NCI-H1694 (cell line): ENCODE measurements at places on chromosomes 6 and 20.
A peak's percentile ranks its signal among the peaks of the same experiment; 100 is the strongest.

GRCh38 chr20:51095633-51096521 is 73.0 kb upstream of the KCNG1 start:
- peak; percentile 68 for DNase-seq

GRCh38 chr6:13478525-13478966 is 8.9 kb downstream of the GFOD1 start:
- no peak for DNase-seq

GRCh38 chr20:35146299-35146919 is 727 bp downstream of the EDEM2 start:
- no peak for DNase-seq

DNA sequence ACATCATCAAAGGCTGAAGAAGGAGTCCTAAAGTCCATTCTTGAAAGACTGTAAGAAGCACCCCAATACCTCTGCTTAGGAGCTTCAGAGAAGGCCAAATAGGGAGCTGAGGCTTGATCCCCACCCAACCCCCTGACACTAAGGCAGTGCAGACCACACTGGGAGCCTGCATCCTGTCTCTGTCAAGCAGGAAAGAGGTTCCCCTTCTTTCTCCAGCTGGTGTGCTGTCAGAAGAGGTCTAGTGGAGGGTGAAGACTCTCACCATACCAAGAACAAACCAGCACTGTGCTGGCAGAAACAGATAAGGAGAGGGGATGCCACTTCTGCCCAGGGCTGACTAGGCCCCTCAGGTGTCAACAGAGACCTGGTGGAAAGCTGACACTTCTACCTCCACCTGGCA is 19.9 kb downstream of the GZF1 start:
- DNase-seq, result no peak

GRCh38 chr20:60649541-60649940 is 602.5 kb upstream of the CDH4 start:
- no peak for DNase-seq
